ENCODE measurements at places on chromosomes 5 and 9.
A peak's percentile ranks its signal among the peaks of the same experiment; 100 is the strongest.

DNA sequence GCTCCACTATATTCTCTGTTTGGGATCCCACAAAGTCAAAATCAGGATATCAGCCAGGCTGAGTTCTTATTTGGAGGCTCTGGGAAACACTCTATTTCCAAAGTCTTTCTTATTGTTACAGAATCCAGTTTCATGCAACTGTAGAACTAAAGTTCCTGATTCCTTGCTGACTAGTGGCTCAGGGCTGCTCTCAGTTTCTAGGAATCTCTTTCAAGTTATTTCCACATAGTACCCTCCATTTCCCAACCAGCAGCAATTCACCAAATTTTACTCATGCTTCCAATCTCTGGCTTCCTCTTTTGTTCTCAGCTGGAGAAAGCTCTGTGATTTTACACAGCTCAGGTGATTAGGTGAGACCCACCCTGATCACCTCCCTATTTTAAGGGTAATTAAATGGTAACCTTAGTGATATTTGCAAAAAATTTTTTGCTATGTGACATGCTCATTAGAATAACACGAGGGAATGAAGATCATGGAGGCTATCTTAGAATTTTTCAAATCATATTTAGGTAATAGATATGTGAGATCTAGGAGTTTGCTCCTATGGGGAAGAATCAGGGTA is 794.9 kb upstream of the ARRDC3 start:
- no peak for DNase-seq

DNA sequence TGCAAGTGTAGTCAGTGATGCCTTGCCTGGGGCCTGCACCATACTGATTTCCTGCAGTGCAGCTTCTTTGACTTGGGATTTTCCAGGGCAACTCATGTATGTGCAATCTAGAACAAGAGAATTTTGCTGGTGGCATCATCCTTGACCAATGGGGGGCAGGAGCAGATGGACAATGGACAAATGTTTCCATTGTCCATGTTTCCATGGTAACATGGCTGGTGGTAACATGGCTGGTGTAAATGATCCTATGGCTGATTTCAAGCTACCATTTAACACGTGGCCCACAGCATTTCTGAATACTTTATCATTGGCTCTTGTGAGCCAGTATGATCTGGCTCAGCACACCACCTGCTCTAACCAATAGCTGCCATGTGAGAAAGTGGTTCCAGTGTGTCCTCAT is 130.1 kb upstream of the OSMR start:
- DNase-seq, result no peak

GRCh38 chr5:126514131-126514557 is 80.9 kb downstream of the ALDH7A1 start:
- DNase-seq, result peak; percentile 70

GRCh38 chr5:119019949-119020348 is 31.6 kb upstream of the DTWD2 start:
- DNase-seq, result no peak

DNA sequence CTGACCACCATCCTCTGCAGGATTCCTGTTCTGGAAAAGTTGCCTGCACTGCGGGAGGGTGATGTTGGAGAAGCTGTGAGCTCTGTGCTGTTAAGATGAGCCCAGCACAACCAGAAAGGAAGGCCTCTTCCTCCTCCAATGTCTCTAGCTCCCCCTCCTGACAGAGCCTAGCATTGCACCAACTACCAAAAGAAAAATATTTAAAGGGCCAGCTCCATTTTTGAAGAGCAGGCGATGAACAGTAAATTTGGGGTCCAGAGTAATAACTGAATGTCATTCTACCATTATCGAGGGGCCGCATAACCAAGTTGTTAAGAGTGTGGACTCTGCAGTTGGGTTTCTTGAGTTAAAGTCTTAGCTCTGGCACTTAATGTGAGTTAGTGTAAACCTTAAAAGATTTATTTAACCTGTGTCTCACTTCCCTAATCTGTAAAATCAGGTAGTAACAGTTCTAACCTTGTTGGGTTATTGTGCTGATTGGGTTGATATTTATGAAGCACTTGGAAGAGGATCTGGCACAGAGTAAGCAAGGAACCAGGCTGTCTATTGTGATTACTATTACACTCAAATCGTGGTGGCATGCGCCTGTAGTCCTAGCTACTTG is 3.9 kb downstream of the TEX53 start:
- DNase-seq, result peak; percentile 87

GRCh38 chr9:135815830-135816650 is 91.3 kb downstream of the CAMSAP1 start:
- DNase-seq, result no peak

DNA sequence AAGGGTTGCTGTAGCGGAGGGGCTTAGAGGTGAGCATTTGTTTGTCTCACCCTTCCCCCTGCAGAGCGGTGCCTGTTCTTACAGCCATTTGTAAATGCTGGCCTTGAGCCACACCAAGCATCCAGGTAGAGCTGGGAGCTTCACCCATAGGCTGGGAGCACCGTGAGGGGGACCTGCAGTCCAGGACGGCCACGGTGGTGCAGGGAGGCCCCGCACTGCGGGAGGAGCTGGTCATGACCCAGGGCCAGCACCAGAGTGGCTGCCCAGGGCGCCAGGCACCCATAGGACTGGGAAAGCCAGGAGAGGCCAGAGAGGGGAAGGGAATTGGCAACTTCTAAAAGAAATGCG is 197.3 kb upstream of the ADAMTS16 start:
- DNase-seq, result no peak

- no peak for DNase-seq
Observed at GRCh38 chr9:69582018-69582417, 90.2 kb downstream of the APBA1 start.

DNA sequence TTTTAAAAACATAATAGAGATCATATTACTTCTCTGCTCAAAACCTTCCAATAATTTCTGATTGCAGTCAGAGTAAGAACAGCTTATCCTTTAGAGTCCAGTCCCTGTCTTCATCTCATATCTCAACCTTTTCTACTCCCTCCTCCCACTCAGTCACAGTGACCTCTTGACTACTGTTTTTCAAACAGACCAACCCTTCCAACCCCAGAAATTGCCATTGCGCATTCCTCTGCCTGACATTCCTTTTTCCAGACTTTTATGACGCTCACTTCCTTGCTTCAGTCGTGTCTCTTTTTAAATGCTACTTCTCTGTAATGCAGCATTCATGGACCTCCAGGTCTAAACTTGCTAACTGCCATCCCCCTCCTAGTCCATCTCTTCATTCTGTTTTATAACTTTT is 800.5 kb downstream of the BRINP1 start:
- DNase-seq, result no peak

GRCh38 chr9:127947841-127948710 is 10.4 kb upstream of the DPM2 start:
- no peak for DNase-seq

- DNase-seq, result no peak
Observed at GRCh38 chr9:128636556-128637530, 19.8 kb downstream of the DYNC2I2 start.
